Stimulated activated CD4-positive, alpha-beta T cell treated with anti-CD3 and anti-CD28 coated beads, TNF-alpha, amount 100 ng/mL, for 4 hours (primary cell): ENCODE measurements at places on chromosomes 2 and 18.

GRCh38 chr2:226825056-226825455 lies 10.8 kb upstream of the RHBDD1 start:
- no peak for DNase-seq

DNA sequence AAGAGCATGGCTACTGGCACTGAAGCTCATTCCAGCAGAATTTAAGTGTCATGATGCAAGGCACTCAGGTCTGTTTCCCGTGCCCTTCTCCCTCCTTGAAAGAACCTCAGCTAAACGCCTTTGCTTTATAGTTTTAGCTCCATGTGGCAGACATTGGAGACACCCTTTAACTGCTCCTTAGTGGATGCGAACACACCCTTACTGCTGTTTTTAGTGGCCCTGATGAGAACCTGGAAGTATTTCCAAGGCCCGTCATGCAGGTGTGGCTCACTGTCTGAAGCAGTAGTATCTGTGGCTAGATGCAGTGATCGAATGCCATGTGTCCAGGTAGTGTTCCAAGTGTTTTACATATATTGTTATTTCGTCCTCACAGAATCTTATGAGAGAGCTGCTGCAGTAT lies 28.3 kb downstream of the KIF5C start:
- no peak for DNase-seq

DNA sequence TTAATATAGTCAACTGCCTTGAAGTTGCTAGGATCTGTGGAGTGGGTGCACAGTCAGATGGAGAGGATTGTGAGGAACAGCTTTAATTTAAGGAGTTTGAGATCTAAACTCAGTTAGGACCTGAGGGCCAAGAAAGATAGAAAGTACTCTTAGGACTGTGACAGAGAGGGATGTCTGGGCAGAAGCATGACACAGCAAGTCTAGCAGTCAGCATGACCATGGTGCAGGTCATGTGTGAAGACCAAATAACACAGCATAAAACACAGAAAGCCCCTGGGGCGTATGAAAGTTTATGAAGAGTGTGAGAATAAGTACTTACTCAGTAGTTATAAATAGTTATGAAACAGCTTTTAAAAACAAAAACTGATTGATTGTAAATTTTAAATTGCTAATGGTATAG lies 107.2 kb downstream of the GALNT1 start:
- DNase-seq: no peak

DNA sequence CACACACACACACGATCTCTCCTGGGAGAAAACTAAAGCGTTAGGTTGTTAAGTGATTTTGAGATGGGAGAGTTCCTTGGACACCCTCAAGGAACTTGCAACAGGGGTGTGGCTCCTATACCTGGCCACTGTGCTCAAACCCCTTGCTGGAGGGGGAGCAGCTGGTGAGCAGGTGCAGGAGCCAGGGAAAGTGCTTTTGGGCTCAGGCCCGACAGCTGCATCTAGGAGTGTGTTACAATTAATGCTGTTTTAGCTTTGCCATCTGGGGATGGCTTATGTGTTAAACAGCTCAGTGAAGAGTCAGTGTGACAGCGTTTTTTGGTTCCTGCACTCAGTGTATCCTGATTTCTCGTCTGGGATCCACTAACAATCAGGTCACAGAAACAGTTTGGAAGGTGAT lies 510.8 kb downstream of the TRIB2 start:
- no peak for DNase-seq

DNA sequence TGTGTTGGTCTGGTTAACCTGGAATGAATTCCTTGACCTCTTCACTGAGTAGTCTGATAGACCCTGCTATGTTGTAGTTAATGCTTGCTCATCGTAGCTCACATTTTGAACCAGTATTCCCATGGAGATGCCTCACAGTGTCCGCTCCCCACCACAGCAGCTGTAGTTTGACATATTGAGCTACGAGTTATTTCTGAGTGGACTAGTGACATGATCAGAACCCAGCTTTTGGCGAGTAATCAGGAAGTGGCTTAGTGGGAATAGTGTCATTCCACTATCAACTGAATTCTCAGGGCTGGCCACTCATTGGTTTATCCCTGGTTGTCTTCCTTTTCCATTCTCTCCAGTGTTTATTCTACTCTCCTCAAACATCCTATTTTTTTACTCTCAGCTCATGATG lies 102.7 kb downstream of the MYO1B start:
- no peak for DNase-seq

GRCh38 chr2:218406949-218407618 lies 7.4 kb downstream of the CTDSP1 start:
- DNase-seq: peak; percentile 40

DNA sequence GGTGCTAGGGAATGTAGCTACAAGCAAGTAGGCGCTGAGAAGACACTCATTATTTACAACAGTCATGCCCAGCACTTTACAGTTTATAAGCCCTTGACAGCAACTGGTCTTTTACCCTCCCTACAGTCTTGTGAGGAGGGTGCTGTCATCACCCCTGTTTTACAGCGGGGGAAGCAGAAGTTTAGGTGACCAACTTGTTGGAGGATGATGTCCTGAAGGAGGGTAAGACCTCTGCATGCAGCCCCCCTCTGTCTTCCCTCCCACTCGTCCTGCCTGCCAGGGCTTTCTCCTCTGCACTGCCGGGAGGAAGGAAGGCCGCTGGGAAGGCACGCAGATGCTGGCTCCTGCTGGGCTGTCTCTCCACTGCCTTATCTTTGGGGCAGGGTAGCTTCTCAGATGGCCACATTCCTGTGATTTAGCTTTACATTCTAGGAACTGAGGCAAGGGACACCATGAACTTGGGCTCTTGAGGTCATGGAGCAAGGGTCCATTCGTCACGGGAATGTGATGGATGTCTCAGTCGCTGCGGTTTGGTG lies 972 bp downstream of the IL1R1 start:
- DNase-seq: no peak

- no peak for DNase-seq
Measured at GRCh38 chr2:46836295-46837111, 79.1 kb downstream of the MCFD2 start.

DNA sequence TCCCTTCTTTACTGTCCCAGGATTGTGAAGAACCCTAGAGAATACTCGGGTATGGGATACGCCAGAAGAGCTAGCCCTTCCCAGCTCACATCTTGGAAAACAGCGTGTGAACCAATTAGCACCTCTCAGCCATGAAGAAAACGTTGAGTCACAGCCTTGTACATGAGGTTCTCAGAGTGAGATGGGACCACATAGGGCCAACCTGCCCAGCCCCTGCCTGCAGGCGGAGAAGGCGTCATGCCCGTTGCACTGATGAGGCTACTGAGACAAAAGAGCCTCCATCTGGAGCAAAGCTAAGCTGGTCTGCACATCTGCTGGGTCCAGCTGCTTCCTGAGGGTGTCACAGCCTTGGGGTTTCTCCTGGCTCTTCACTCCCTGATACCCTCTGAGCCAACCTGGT lies 92.2 kb downstream of the LBH start:
- DNase-seq: no peak

GRCh38 chr2:239675826-239676715 lies 275.3 kb upstream of the HDAC4 start:
- no peak for DNase-seq

DNA sequence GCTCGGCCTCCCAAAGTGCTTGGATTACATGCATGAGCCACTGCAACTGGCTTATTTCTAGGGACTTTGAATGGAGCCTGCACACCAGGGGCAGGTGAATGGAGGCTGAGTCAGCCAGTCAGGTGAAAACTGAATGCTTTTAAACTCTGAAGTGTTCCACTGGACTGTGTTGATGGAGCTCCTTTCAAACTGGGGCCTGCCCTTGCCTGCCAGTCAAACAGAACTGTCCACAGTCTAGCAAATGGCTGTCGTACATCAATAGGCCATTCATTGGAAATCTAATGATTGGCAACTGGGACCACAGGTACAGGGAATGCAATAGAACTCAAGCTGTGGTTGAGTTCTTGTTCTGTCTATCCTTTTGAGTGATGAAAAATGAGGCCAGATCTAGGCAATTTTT lies 966 bp upstream of the NOSTRIN start:
- DNase-seq: no peak

GRCh38 chr2:60438131-60438530 lies 115.3 kb downstream of the BCL11A start:
- DNase-seq: no peak

GRCh38 chr2:54240515-54241469 lies 15.2 kb downstream of the TSPYL6 start:
- DNase-seq: no peak

DNA sequence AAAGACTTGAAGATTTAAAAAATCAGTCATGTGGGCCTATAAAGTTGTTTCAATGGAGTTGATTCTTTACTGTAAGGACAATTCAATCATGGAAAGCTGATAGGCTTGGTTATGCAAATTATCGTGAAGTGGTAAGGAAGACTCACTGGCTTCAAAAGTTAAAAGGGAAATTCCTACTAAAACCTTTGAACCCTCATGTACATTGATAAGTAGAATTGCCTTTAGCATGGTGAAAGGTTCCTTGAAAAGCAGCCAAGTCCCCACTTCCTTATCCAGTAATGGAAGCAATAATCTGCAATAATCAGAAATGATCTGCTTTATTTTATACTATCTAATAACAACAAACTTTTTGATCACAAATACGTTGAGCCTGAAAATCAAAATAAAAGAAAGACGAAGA lies 14.4 kb upstream of the CCL20 start:
- no peak for DNase-seq

- DNase-seq: no peak
Measured at GRCh38 chr18:77140439-77141109, 8.0 kb upstream of the MBP start.

- DNase-seq: no peak
Measured at GRCh38 chr2:198558176-198558575, 753.8 kb downstream of the PLCL1 start.

- DNase-seq: no peak
Measured at GRCh38 chr18:59229701-59230443, 9.9 kb downstream of the GRP start.

- no peak for DNase-seq
Measured at GRCh38 chr2:108607706-108608301, 73.5 kb downstream of the LIMS1 start.

DNA sequence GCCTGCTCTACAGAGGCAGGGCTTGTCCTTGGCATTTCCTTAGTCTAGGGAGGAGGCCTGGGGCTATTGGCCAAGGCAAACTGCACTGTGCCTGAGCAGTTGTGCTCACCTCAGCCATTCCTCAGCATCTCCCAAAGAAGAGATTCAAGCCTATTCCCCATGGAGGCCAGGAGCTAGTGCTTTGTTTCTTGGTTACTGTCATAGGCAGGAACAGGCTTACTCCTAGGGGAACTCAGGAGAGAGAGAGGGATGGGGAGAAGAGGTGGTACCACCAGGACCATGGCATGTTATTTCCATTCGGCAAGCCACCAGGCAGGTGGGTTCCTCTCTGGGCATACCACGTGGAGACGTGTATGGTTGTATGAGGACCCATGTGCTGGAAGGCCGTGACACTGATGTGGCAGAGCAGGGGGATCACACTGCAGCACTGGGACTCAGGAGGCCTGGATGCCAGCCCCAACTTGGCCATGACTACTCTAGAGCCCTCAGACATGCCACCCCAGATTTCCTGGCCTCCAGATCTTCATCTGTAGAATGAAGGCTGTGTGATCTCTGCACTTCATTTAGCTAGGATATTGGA lies 233.7 kb downstream of the LOXHD1 start:
- no peak for DNase-seq

- no peak for DNase-seq
Measured at GRCh38 chr18:24922491-24922890, 429.5 kb downstream of the ZNF521 start.

DNA sequence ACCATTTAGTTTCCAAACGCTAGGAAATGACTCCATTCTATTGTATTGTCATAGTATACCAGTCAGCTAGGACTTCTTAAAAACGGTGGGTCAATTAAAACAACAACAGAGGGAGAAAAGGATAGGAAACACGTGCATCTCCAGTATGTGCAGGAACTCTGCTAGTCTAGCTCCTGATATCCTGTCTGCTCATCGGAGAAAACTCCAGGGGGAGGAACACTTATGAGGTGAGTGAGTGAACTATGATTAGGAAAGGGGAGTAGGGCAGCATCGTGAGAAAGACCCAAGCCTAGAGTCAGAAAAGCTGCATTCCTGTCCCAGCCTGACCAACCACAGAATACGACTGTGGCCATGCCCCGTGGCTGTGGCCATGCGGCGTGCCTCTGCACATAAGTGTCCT lies 34.2 kb downstream of the DTNB start:
- no peak for DNase-seq
